ENCODE measurements at places on chromosomes 5 and 9. TPM values are rescaled to one million over a fixed set of nuclear protein-coding genes. Genes with fewer than 3 reads are reported as not detected.

The SLC36A3 gene
- not detected for total RNA-seq

The CEP120 gene
- total RNA-seq, result 70.0 TPM

The TNFSF15 gene
- total RNA-seq, result 0.11 TPM

The PRR16 gene
- total RNA-seq, result not detected

The KCNMB1 gene
- not detected for total RNA-seq

The GFI1B gene
- not detected for total RNA-seq

The PCDHB15 gene
- 0.53 TPM for total RNA-seq

The MARCHF11 gene
- total RNA-seq, result not detected

The NUP155 gene
- 30.8 TPM for total RNA-seq

The NR2F1 gene
- not detected for total RNA-seq

The EIF4E1B gene
- not detected for total RNA-seq

The CDH6 gene
- total RNA-seq, result not detected

The AGPAT2 gene
- 7.8 TPM for total RNA-seq

The GPX3 gene
- total RNA-seq, result not detected

The IFNA2 gene
- not detected for total RNA-seq

The INSL6 gene
- total RNA-seq, result not detected

The PAX5 gene
- not detected for total RNA-seq

The FOXD4L6 gene
- total RNA-seq, result not detected

The SOWAHA gene
- total RNA-seq, result not detected

The OLFM1 gene
- total RNA-seq, result not detected

The HMCN2 gene
- total RNA-seq, result not detected

All from CD4-positive, alpha-beta memory T cell (primary cell).